ENCODE measurements at places on chromosomes 1 and 21.

- no peak for DNase-seq
Observed at GRCh38 chr1:183368213-183369108, 49.7 kb downstream of the NMNAT2 start.

DNA sequence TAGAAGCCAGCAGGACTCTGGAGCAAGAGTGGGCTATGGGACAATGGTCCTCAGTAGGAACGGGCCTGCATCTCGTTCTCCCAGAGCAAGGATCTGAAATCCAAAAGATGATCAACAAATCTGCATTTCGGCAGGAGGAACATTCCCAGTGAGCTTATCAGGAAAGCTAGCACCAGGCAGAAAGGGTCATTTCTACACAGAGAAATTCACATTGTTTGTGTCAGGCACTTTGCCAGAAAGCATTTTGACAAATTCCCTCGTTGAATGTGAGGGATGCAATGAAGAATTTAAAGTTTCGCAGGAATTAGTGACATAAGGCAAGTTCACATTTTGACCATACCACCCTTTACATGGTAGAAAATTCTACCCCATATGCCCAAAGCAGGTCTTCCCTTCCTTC is 31.6 kb upstream of the ETS2 start:
- no peak for DNase-seq

- no peak for DNase-seq
Observed at GRCh38 chr21:37200641-37201480, 66.3 kb downstream of the VPS26C start.

DNA sequence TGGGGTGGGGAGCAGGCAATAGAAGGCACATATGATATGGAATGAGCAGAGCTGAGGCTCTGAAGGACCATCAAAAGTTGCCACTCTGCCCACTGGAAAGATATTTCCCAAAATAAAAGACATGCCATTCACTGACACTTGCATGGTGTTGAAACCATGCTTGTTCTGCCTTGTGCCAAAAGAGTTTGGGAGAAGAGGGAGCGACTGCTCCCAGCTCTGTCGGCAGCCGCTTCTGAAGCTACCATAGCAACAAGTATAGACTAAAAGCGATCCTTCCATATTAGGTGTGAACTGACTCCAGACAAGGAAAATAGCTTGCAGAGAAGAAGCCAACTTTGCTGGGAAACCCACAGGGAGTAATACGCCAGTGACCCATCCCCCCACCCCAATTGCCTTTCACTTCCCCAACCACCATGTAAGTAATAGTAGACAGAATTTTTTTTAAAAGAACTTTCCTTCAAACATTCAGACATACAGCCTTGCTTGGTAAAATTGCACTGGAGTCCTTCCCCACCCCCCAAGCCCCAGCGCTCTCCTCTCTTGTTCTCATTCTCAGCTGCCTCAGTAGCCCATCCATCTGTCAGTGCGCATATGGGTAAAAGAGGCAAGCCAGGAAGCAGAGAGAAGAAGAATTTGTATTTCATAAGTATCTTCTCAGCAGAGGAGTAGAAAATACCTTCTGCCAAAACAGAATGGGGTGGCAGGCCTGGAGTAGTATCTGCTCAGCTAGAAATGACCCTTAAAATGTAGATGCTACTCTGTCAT is 263.7 kb downstream of the OMA1 start:
- no peak for DNase-seq

GRCh38 chr1:41535276-41535675 is 50.8 kb upstream of the EDN2 start:
- no peak for DNase-seq

DNA sequence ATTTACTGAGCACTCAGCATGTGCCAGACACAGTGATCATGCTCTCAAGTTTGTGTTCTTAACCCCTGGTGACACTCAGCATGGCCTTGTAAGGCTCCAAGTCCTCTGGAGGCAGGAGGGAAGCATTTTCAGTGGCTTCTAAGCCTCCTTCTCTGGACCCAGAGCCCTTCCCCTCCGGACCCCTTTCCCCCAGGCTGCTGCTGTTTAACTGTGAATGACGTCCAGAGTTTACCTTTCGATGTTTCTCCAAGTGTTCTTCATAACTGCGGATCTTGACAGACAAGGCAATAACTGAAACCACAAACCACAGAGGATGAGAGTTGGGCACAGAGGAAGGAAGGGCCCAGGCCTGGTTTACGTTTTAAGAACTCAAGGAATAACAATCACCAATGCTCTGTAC is 6.5 kb downstream of the MRPS15 start:
- DNase-seq: peak; percentile 25

- DNase-seq: no peak
Observed at GRCh38 chr1:234656070-234656895, 46.3 kb upstream of the IRF2BP2 start.

- DNase-seq: no peak
Observed at GRCh38 chr21:19507682-19508260, 1104.2 kb upstream of the TMPRSS15 start.

- DNase-seq: no peak
Observed at GRCh38 chr1:89890085-89890752, 69.4 kb downstream of the LRRC8D start.
